ENCODE measurements at places on chromosomes 16 and 17.

GRCh38 chr16:74679983-74680382 is 13.3 kb upstream of the RFWD3 start:
- no peak for DNase-seq

GRCh38 chr17:3964203-3965117 is at the start of gene ATP2A3:
Gene ATP2A3, minus strand, starts transcription at chr17:3964437. Its CDS starts 146 bp downstream, at chr17:3964291.
- DNase-seq: no peak

- no peak for DNase-seq
Observed at GRCh38 chr17:67500261-67500660, 123.2 kb downstream of the PITPNC1 start.

DNA sequence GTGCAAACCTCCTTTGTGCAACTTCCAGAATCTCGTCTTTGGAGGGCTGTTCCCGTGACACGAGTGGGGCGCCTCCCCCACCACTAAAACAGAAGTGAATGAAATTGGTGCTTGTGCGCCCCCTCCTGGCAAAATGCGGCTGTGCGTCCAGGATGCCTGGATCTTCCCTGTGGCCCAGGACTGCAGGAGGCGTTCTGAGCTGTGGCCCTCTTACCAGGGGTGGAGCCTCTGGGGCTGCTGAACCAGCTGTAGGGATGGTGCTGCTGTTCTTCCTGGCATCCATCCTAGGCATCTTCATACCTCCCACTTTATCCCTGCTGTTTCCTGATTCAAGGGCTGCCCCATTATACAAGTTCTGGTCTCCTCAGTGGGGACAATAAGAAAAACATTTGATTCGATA is 18.5 kb upstream of the NAGLU start:
- no peak for DNase-seq

DNA sequence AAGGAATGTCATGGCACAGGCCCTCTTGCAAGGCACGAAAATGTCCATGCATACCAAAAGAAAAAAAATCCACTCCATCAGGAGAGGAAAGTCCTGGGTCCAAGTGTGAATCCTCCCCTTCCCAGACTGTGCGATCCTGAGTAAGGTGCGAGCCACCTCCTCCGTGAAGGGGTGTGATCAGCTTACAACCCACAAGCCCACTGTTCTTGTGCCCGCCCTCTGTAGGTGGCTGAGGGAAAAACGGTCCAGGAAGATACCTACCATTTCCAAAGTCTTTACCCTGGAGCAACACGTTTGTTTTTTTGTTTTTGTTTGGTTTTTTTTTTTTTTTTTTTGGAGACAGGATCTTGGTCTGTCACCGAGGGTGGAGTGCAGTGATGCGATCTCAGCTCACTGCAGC is 116.5 kb downstream of the ZNF423 start:
- no peak for DNase-seq

GRCh38 chr16:8372141-8372540 is 218.2 kb downstream of the TMEM114 start:
- no peak for DNase-seq

DNA sequence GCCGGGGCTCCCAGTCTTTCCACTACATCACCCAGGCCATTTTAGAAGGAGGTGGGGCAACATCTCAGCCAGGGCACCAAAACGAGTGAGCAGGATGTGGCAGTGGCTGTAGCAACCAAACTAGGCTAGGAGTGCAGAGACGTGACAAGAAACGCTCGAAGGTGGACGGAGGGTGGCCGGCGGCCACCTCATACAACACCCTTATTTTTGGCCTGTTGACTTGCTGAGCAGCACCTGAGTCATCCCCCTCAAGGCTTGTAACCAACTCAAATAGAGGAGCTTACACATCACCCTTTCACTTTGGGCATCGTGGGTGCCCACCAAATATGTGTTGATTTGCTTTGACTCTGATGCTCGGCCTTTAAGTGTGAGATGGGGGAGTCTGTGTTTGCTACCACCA is 23.7 kb upstream of the SOX9 start:
- DNase-seq: no peak

DNA sequence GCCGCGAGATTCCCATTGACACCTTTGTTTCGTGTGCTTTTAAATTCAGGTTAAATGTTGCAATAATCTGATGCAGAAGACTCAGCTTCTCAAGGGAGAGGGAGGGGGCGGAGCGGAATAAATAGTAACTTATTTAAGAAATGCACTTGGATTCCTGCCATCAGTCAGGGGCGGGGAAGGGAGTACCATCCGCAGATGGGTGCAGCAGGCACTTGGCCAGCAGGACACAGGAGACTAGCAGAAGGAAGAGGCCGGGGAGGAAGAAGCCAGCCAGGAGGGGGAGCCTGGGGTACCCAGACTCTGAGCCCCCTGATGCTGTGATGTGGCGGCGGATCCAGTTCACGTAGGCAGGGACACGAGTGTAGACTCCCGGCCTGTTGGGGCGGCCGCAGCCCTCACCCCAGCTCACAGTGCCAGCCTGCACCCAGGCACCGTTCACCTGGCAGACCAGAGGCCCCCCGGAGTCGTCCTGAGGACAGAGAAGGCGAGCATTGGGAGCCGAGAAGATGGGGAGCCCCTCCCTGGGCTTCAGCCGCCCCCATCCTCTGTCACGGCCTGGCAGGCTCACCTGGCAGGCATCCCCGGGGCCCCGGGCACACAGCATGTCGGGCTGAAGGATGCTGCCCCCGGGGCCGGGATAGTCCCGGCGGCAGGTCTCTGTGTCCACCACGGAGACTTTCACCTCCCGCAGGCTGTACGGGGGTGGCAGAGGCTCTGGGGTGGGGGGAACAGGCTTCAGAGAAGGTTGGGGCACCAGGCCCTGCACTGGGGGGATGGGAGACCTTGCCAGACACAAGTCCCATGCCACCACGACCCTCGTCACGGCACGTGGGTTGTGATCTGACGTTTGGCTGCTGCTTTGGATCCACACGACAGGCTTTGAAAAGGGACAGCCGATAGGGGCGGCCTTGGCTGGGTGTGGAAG is 3.2 kb downstream of the TPSG1 start:
- DNase-seq: no peak

- DNase-seq: no peak
Observed at GRCh38 chr16:66844342-66845079, at the start of gene CA7. Gene CA7, plus strand, starts transcription at chr16:66844414. Its CDS starts 74 bp downstream, at chr16:66844488.

GRCh38 chr16:68902969-68903345 is 59.6 kb downstream of the TANGO6 start:
- no peak for DNase-seq

GRCh38 chr17:65727246-65727645 is 165.8 kb upstream of the AXIN2 start:
- no peak for DNase-seq

GRCh38 chr16:11564046-11564926 is 22.4 kb downstream of the LITAF start:
- no peak for DNase-seq

- no peak for DNase-seq
Observed at GRCh38 chr17:60750640-60751039, 73.0 kb downstream of the BCAS3 start.

DNA sequence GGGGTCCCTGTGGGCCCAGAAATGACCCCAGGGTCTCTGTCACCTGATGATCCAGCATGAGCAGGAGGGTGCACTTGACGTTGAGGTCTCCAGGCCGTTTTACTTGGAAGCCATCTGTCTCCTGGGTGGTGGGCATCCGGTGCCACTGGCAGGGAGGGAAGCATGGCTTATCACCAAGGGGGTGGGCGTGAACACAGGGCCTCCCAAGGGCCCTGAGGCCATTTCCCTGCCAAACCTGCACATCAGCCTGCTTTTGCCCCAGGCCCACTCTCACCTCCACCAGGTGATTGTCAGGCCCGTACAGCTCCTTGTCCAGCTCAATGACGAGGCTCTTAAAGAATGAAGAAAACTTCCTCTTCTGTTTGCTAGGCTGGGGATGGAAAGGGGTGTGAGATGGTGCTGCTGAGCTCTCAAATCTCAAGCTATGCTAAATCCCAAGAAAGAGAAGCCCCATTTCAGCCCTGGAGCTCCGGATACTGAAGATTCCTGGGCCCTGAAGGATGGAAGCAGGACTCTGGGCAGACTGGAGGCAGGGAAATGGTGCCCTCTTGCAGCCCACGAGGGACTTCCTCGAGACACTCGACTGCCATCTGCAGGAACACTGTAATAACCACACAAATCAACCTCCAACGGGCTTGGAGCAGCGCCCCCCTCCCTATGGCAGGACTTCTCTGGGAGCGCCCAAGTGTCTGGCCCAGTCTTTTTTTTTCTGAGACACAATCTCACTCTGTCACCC is 7.1 kb upstream of the FTSJ3 start:
- no peak for DNase-seq

DNA sequence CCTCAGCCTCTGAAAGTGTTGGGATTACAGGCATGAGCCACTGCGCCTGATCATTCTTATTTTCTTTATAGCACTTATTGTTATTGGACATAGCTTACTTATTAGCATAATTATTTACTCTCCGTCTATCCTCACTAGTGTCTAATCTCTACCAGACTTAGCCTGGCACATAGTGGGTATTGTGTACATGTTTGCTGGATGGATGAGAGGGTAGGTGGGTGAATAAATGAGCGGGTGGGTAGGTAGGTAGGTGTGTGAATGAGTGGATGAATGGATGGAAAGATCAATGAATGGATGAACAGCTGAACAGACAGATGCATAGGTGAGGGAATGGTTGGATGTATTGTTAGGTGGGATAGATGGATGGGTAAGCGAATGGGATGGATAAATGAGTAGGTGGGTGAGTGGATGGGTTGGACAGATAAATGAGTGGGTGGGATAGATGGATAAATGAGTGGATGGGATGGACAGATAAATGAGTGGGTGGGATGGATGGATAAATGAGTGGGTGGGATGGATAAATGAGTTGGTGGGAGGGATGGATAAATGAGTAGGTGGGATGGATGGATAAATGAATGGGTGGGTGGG is 51.9 kb downstream of the ABCC6 start:
- DNase-seq: no peak

DNA sequence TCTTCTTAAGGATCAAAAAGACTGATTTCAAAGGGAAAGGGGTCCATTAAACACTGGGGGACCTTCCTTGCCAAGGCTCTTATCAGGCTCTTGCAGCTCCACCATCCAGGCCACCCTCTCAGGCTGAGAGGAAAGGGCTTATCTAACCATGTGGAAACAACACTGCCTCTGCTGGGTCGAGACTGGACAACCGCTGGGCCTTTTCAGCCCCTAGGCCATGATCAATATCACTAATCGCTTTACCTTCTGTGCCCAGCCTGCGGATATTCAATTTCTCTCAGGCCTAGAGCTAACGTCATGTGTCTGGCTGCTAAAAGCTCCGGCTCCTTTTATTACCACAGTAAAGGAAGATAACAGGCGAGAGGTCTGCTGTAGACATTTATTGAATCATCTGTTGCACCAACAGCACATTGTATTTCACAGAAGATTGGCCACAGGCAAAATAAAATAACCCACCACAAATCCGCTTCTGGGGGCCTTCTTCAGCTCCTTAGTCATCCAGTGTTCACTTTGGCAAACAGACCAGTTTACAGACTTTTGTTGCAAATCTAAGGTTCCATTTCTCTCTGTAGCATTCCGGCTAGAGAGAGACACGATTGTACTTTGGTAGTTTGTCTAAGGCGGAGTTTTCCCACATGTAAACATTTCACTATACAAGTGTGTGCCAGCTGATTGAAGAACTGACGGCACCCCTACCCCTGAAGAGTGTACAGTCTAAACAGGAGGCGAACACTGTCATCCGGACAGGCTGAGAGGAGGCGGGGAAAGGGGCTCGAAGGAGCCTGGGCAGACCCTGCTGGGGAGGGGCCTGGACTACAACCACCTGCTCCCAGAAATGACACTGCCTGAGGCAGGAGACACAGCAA is 13.9 kb downstream of the CYB561 start:
- DNase-seq: peak; percentile 53

- no peak for DNase-seq
Observed at GRCh38 chr16:694187-694862, 4.1 kb upstream of the WDR24 start.

DNA sequence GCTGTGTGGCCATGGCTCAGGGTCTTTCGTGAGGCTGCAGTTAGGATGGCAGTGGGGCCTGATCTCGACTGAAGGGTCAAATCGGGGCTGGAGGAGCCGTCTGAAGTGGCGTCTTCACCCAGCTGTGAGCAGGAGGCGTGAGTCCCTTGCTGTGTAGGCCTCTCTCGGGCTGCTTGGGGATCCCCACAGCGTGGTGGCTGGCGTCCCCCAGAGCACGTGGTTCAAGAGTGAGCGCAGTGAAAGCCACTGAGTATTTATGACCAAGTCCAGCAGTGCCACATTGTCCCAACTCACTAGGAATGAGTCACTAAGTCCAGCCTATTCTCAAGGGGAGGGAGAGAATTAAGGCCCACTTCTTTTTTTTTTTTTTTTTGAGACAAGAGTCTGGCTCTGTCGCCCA is 11.7 kb upstream of the TCF25 start:
- DNase-seq: no peak

GRCh38 chr16:88479793-88480760 is 27.0 kb downstream of the ZFPM1 start:
- DNase-seq: no peak

GRCh38 chr17:69997332-69997731 is 77.7 kb upstream of the KCNJ16 start:
- no peak for DNase-seq

DNA sequence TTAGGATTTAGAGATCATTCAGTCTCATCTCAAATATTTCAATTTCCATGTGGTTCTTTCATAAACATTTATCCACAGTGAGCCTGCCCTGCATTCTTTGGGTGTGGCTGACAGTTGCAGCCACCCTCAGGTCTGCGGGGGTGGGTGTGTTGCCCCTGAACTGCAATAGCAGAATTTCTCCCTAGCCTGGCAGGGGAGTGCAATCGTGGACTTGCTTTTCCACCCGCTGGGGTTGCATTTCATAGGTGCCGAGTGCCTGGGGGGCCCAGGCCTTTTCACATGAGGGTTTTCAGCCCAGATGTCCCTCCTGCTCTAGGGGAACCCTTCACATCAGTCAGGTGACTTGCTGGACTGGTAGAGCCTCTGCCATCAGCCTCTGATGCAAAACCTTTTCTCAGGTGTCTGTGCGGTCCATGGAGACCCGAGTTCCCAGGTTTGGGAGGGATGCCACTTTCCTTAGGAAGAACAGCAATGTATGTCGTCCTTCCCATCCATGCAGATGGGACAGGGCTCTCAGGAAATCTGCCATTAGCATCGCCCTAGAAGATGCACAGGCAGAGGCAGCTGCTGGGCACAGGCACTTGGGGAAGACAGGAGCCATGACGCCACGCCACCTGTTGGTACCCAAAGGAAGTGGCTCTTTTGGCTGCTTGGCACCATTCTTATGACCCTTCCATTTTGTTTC is 2.4 kb upstream of the USP36 start:
- DNase-seq: peak; percentile 1

DNA sequence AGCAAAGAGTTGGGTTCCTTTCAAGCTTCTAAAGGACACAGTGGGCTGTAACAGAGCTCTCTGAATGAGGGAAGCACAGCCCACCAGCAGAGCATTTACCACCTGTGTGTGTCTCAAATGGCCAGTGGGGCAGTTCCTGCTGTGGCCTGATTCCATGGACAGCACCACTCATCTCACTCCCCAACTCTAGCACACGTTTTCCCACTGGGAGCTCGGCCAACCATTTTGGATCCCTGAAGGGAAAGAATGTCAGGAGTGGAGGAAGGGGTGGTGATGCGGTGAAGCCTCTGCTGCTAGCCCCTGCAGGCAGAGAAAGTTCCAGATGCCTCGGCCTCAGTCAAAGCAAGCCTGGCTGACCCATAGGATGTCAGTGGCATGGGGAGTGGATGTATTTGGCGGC is 86.6 kb downstream of the PLXDC1 start:
- DNase-seq: no peak

Data from NCI-H2029 treated with DMSO at 0.1 percent for 48 hours (cell line).